Stimulated activated CD8-positive, alpha-beta memory T cell treated with anti-CD3 and anti-CD28 coated beads, Interleukin-15, amount 100 ng/mL, for 24 hours (primary cell): ENCODE measurements at places on chromosomes 2 and 18.

- no peak for DNase-seq
Observed at GRCh38 chr2:191170773-191171172, 20.0 kb upstream of the STAT4 start.

GRCh38 chr2:71530641-71531332 is 77.4 kb downstream of the DYSF start:
- DNase-seq, result no peak

DNA sequence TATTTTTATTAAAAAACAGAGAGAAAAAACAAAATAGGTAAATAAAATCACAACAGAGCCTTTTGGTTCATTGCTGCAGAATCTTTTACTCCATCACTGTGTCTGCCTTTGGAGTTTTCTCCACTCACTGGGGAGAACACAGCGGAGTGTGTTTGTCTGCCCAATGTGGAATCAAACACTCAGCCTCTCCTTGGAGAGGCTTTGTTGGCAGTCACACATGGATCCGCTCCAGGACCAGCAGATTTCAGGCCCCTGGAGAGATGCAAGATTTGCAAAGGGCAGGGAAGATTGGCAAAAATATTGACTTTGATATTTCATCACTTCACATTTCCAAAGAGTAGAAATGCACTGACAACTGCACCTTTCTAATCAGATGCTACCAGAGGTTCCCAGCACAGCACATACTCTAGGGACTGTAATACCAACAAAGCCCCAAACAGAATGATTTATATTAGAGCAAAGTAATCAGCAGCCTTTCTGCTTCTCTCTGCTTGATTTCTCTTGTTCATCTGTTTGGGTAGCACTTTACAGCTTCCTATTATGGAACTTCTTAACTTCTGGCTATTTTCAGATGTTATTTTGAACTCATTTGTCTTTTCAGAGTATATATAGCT is 1898.8 kb upstream of the PIK3C3 start:
- no peak for DNase-seq

DNA sequence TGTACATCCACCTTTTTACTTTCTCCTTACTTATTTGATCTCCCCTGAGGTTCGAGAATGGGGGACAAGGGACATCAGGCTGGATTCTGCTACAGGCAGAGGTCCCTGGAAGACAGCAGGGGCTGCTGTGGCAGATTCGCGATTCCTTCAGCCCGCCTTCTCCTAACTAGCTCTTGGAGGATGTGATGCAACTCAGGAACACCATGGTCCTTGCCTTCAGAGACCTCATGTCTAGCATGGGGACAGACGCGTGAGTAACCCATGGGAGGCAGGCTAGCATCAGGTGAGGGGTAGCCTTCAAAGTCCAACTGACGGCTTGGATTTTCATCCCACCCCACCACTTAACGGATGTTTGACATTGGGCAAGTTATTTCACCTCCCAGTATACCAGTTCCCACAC is 869 bp upstream of the TCF23 start:
- no peak for DNase-seq

- no peak for DNase-seq
Observed at GRCh38 chr18:9174302-9174701, 37.7 kb downstream of the ANKRD12 start.

- DNase-seq, result no peak
Observed at GRCh38 chr2:116820986-116821385, 993.5 kb upstream of the DDX18 start.

- DNase-seq, result no peak
Observed at GRCh38 chr2:45968946-45969584, 317.6 kb downstream of the PRKCE start.

- no peak for DNase-seq
Observed at GRCh38 chr2:178891959-178892485, 84.8 kb upstream of the TTN start.

GRCh38 chr2:121101093-121101715 is 183.8 kb downstream of the TFCP2L1 start:
- DNase-seq, result no peak

DNA sequence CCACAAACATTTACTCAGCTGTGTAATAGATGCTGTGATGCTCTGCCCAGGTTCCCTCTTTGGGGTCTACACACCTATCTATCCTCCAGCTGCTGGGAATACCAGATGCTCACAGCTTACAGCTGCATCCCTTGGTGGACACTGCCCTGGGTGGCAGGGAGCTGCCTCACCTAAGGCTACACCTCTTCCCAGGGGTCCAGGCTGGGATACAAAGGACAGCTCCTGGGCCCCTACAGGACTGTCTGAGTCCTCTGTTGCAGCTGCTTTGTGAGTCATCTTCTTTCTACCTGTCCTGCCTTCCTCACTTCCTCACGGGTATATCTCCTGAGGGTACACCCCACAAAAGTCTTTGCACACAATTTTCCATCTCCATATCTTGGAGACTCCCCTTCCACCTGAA is 27.6 kb downstream of the THNSL2 start:
- DNase-seq, result no peak

GRCh38 chr2:230805353-230806017 is 59.3 kb upstream of the ITM2C start:
- no peak for DNase-seq

- no peak for DNase-seq
Observed at GRCh38 chr2:217563565-217563964, 439.2 kb downstream of the TNS1 start.

DNA sequence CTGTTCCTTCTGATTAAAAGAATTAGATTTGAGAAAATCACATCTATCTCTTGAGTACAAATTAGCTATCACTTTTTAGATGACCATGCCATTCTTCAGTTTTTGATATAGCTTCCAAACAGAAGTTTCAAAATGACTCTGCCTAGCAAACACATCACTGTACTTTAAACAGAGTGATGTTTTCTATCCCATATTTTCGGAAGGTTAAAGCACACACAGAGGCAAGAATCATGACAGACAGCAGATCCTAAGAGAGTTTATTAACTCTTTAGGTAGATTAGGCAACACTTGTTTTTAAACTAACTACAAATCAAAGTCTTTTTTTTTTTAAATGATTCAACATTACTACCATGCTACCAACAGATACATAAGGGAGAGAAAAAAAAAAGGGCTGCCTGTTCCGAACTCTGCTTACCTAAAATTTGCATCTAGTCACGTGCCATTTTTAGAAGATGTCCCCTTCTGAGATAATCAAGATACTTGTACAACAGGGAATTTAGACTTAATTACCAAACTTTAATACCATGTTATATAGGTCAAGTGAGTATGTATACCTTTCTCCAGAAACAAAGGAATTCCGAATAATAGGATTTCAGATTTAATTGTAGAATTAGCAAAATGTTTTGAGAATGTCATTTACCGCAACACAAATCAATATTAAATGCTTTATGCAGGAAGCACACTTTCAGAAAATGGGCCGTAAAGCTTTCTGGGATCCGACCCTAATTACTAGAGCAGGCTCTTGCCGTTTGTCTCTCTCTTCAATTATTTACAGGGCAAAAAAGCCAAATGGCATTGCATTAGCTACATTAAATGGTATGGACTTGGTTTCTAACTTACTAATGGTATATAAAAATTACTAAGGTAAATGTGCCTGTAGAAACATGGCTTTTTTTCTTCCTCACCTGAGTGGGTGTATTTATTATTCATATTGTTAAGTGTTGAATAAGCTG is 2.6 kb downstream of the RBMS1 start:
- no peak for DNase-seq

DNA sequence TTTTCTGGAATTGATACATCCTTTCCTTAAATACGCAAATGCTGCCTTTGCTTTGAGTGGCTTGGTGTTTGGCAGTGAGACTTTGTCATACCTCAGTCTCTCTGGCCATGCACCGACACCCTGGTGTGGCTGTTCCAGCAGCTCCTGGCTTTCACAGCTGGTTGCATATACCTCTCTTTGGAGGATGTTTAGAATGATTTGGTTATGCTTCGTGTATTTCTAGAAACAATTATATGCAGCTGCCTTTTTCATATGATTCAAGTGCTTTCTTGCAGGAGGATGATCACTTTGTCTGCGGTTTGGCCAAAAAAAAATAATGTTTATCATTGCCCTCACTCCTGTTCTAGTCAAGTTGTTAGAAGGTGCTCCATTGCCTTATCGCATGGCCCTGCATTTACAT is 95.0 kb upstream of the EML6 start:
- DNase-seq, result no peak

DNA sequence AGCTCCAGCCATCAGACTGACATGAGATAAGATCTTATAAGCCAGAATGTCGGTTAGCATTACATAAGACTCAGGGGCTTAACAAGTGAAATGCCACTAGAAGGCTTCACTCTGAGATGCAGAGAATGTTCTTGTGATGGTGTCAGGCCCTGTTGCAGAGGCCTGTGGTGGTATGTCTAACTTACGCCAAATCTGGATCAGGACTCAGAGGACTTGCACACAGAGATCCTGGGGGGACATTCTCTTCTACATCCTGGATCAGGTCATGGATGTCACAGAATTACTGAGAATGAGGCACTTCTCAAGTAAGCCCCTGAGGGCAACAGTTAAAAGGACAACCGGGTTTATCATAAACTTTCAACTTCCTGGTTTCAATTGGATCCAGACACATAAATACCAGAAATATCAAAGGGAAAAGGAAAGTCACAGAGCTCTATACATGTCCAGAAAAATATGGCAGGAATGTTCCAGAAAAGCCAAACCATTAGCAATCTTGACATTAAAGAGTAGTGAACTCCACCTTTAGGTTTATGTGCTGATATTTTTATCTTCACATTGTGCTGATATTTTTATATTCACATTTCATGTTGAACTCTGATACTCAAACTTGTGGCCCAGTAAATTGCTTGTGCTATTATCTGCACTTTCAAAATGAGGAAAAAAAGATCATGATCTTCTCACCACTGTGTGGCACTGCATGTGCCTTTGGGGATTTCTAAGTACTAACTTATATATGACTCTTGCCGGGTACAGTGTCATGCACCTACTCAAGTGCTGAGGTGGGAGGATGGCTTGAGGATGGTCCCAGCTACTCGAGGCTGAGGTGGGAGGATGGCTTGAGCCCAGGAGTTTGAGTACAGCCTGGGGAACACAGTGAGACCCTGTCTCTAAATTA is 137.5 kb upstream of the RNF152 start:
- no peak for DNase-seq

GRCh38 chr2:62698653-62699052 is 6.9 kb upstream of the EHBP1 start:
- DNase-seq, result no peak

DNA sequence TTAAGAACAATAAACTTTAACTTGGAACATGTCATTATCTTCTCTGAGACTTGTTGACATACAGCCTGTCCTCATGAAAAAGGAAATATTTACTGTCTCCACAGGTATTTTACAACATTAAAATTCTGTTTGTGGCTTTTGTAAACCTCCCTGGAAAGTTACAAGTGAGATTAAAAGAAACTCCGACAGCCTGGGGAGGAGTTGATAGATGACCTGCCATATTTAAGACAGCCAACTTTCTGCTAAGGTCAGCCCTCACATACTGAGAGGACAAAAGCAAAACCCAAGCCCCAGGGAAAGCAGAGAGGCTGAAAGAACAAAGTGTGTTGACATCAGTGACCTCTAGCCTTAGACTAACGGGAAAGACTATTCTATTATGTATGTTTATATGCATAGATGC is 350.2 kb downstream of the RIT2 start:
- DNase-seq, result no peak

GRCh38 chr2:207791579-207792243 is 22.0 kb upstream of the FZD5 start:
- no peak for DNase-seq

GRCh38 chr2:62663411-62663810 is 42.1 kb upstream of the EHBP1 start:
- DNase-seq, result no peak

- no peak for DNase-seq
Observed at GRCh38 chr2:170772295-170772694, 2.1 kb downstream of the ERICH2 start.

GRCh38 chr2:155350783-155351580 is 652.5 kb downstream of the KCNJ3 start:
- DNase-seq, result no peak

GRCh38 chr2:76998152-76998551 is 524.0 kb downstream of the LRRTM4 start:
- DNase-seq, result no peak

DNA sequence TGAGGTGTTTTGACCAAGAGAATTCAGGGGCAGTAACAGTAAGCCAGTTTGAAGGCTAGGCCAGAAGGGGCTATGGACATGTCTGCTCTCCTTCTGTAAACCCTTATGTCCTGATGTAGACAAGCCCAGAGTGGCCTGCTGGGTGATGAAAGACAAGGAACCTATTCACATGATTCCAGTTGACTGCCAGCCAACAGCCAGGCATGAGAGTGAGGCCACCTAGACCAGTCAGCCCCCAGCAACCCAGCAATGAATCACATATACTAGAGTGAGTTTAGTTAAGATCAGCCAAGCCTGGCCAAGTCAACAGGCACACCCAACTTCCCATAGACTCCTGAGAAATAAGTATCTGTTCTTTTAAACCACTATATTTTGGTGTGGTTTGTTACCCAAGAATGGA is 1889.7 kb upstream of the CELF4 start:
- no peak for DNase-seq

DNA sequence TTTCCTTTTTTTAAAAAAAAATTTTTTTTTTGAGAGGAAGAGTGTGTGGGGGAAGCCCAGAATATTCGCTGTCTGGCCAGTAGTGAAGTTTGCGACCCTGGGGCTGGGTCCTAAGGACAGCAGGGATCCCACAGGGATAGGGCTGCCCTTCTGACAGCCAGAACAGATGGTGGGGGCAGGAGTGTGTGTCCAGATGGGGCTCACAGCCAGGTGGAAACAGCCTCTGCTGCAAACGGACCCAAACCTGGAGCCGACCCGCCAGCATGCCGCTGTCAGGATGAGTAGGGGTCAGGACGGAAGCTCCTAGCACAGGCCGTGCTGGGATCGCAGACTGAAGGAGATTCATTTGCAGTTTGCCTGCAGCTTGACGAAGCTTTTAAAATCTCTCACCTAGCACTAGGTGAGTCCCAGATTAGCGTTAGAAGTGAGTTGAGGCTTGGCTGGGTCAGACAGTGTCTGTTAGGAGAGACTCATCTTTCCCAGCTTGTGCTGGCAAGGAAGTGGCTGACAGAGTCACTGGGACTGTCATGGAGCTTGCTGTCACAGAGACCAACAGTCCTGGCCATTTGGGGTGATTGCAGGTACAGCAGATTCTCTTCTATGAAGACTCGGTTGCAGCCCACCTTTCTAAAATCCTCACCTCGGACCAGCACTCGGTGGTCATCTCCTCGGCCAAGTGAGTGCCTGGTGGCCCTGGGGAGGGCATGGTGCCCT is 93.4 kb downstream of the DGKD start:
- DNase-seq, result no peak

GRCh38 chr18:49663899-49664890 is 102.3 kb downstream of the LIPG start:
- no peak for DNase-seq

- no peak for DNase-seq
Observed at GRCh38 chr2:70085711-70086277, 1.5 kb upstream of the PCBP1 start.

DNA sequence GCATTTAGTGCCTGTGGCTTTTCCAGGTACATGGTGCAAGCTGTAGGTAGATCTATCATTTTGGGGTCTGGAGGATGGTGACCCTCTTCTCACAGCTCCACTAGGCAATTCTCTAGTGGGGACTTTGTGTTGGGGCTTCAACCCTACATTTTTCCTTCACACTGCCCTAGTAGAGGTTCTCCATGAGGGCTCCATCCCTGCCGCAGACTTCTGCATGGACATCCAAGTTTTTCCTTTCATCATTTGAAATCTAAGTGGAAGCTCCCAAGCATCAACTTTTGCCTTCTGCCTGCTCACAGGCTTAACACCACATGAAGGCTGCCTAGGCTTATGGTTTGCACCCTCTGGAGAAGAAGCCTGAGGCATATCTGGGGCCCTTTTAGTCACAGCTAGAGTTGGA is 492.7 kb downstream of the PIK3C3 start:
- no peak for DNase-seq
